BJ (cell line): ENCODE measurements at places on chromosomes 11 and 22. TPM values are rescaled to one million over a fixed set of nuclear protein-coding genes. Genes with fewer than 3 reads are reported as not detected.

The MAPK8IP2 gene
- polyA plus RNA-seq: 0.17 and 0.39 TPM in 2 replicates

GRCh38 chr22:17957204-17957603 lies 67.2 kb downstream of the MICAL3 start:
- DNase-seq: no peak

DNA sequence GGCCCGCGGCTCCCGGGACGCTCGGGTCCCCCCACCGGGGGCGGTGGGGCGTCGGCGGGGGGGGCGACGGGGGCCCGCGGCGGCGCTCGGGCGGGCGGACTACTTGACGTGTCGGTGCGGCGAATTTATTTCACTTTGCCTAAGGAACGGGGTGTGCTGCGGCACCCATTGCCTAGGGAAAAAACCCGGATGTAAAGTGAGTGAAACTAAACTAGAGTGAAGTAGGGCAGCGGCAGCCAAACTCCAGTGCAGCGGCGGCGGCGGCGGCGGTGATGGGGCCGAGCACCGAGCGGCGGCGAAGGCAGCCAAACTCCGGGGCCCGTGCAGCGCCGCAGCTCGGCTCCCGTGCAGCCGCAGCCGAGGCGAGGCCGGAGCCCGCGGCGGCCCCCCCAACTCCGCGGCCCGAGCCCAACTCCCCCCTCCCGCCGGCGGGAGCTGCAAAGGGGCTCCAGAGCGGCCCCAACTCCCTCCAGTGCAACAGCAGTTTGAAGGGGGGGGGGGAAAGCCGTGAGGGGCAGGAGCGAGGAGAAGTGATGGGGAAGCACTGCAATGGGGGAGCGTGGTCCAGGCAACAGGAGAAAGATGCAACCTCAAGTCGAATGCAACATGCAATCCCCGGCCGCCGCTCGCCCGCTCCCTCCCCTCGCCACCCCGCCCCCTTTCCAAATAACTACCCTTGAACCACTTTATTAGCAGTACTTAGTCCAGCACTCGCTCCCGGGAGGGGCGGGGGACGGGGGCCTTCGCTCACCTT lies 647 bp upstream of the PHF21A start:
- DNase-seq: no peak

- DNase-seq: no peak
These were observed 8.1 kb upstream of the DGKZ start for GRCh38 chr11:46338988-46339666.

DNA sequence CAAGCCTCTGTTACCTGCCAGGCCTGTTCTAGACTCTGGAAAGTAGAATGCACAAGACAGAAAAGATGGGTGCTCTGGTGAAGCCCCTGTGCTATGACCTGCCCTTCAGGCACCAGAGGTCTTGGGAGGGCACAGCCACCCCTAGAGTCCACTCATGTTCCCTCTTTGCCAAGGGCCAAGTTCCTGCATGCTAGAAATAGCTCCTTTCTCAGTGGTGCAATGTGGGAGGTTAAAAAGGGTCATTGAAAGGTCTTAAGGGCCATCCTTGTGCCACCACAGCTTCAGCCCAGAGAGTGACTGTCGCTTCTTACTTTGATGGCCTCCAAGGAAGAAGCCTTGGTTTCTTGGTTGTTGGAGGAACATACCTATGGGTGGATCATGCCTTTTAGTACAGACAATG lies 84.6 kb upstream of the PARVA start:
- no peak for DNase-seq

DNA sequence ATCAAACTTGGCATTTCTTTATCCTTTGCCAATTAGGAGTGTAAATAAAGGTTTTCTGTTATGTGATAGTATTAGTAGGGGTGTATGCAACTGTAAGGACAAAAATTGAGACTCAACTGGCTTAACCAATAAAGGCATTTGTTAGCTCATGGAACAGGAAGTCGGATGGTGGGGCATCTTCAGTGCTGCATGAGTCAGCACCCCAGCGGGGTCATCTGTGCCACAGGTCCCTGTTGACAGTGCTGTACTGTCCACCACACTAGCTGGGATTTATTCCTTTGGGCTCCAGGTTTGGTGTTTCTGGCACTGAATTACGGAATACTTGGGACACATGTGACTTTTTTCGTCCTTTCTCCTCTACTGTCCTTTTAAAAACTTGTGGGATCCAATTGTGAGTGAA lies 86.0 kb downstream of the PPP6R3 start:
- no peak for DNase-seq

DNA sequence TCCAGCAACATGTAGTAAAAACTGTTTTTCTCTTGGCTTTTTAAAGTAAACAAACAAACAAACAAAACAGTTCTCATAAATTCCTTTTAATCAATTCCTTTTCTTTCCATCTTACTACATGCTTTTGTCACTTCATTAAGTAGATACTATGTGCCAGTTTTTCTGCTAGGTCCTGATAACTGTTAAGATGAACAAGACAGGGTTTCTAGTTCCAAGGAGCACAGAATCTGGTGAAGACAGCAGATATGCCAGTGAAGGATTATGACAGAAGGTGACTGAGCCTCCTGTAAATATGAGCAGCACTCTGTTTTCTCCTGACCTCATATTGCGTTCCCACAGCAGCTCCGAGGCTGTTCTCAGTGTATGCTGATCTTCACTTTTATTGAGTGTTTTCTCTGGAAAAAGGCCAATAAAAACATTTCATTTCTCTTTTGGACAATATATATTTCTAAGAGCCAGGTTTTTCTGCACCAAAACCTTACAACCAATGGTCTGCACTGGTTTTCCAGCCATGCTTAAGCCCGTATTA lies 45.8 kb downstream of the HEPHL1 start:
- DNase-seq: no peak
